ENCODE measurements at places on chromosomes 13 and 19.
A peak's percentile ranks its signal among the peaks of the same experiment; 100 is the strongest.

DNA sequence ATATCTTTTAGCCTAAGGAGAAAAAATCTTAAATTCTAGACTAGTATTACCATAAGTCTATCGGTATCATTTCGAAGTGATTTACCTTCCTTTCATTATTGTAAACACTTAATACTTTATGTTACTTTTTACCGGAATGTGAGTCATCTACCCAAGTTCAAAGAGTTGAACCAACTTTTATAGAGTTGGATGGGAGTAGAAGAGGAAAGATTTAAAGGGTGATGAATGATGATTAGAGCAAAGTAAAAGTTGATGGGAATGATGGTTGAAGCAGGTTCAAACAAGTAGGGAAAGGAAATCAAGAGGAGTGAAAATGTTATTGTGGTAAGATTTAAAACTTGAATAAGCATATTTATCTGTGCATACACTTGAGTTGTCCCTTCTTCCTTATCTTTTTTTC, 11.3 kb upstream of the LPAR6 start:
- DNase-seq = no peak

- DNase-seq = no peak
Measured at GRCh38 chr19:10132905-10133304, 13.2 kb upstream of the EIF3G start.

DNA sequence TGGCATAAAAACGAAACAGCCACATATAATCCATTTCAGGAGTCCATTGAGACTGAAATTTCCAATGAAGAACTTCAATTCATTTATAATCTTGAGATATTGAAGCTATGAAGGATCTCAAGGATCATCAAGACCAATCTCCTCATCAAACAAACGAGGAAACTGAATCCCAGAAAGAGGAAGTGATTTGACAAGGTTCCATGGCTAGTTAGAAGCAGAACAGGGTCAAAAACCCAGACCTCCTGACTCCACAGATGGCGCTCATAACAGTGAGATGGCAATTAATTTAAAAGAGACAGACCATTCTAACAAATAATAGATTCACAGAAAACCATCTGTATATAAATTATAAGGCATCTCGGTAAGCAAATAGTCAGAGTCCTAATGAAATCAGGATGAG, 229.7 kb downstream of the KCTD12 start:
- DNase-seq = no peak

DNA sequence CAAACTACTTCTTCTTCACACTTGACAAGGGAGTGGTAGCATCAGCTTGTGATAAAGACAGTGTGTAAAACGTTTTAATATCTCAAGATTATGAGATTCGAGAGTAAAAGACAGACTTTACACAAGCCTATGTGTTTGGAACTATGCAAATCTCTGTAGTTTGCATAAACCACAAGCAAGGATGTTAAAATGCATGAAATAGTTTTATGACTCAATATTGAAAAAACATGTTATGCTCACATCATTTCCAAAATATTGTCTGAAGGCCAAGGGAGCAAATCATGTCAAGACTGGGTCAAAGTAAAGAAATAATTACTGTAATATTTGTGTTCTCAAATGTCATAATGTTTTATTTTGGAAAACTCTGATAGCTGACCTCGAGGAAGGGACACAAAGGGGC, 316.8 kb upstream of the KLF12 start:
- no peak for DNase-seq

- DNase-seq = no peak
Measured at GRCh38 chr13:107770541-107770940, 444.8 kb downstream of the LIG4 start.

- no peak for DNase-seq
Measured at GRCh38 chr13:49545661-49546060, 39.7 kb downstream of the RCBTB1 start.

- no peak for DNase-seq
Measured at GRCh38 chr13:35252536-35253205, 223.8 kb downstream of the MAB21L1 start.

GRCh38 chr19:570937-571565, 1.3 kb upstream of the BSG start:
- peak; percentile 45 for DNase-seq

- DNase-seq = no peak
Measured at GRCh38 chr19:48926909-48927308, 6.6 kb upstream of the DHDH start.

- DNase-seq = no peak
Measured at GRCh38 chr13:95660981-95661581, 15.9 kb upstream of the DNAJC3 start.

DNA sequence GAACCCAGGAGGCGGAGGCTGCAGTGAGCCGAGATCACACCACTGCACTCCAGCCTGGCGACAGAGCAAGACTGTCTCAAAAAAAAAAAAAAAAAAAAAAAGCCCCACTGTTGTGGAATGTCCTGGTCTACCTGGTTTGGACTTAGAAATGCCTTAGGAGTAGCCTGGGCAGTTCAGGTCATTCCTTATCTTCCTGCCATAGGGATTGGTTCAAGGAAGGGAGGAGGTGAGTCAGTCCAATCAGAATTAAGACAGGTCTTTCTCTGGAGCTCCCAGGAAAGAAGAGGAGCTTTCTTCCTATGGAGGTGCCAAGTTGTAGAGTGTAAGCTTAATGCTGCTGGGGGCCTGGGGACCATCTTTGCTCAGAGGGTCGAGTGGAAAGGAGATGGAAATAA, 44.8 kb downstream of the SIPA1L3 start:
- DNase-seq = no peak

- DNase-seq = no peak
Measured at GRCh38 chr13:53028637-53029203, at the start of gene OLFM4. OLFM4 (plus strand) TSS chr13:53028813; CDS start chr13:53028837, 24 bp downstream.

DNA sequence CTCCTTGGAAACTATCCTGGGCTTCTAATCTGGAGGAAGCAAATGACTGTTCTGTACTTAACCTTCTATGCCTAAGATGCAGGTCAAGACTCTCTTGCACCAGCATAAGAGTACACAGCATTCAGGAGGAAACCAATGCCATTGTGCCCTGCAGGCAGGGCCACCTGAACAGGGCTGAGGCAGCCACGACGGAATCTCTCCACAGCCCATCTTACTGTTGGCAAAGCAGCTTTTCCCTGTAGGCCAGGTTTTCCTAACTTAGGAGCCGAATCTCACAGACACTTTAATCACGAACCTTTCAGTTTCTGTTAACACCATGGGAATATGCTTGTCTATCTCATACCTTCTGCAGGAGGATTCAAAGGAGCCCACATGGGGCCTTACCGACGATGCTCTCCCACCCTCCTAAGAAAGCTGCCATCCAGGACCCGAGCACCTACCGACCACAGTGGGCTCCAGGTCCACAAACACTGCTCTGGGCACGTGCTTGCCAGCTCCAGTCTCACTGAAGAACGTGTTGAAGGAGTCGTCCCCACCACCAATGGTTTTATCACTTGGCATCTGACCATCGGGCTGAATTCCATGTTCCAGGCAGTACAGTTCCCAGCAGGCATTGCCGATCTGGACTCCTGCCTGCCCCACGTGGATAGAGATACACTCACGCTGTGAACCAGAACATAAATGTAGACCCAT, 2.6 kb downstream of the TUBA3C start:
- DNase-seq = no peak

- no peak for DNase-seq
Measured at GRCh38 chr13:110346661-110347067, 39.6 kb downstream of the COL4A2 start.

DNA sequence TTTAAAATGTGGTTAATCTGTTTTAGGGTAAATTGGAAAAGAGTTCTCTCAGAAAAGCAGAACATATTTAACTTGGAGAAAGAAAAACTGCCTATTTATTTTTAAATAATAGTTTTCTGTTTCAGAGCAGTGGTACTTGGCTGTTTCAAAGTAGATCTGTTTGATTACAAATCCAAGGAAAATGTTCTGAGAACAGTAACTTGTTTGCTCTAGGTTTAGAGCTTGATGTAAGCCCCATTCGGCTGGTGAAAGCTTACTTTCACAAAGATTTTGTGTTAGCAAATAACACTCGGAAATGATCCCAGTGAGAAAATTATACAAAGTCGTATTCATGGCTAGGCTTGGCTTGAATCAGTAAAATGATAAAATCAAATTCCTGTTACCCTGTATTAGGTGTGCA, 395.8 kb upstream of the GPC6 start:
- DNase-seq = no peak

- peak; percentile 35 for DNase-seq
Measured at GRCh38 chr19:49677231-49677900, at the start of gene PRMT1. PRMT1 (plus strand) TSS chr19:49677271; CDS start chr19:49677281, 10 bp downstream.

DNA sequence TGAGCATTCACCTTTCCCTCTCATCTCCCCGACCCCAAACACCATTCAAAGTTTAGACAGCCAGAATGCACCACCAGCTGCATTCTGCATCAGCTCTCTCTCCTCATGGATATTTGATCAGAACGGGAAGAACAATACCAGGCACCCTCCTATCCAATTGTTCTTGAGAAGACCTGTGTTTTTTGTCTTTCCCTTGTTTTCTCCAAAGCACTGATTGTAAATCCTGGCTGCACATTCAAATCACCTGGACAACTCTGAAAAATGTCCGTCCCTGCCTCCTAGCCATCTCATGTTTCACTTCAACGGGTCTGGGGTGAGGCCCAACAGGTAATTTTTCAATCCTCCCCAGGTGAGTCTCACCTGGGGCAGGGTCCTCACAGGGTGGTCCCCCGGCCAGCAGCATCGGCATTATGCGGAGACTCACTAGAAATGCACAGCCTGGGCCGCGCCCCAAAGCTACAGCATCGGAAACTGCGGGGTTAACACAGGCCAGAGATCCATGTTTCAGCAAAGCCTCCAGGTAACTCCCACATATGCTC, 5.5 kb downstream of the IRS2 start:
- DNase-seq = no peak

DNA sequence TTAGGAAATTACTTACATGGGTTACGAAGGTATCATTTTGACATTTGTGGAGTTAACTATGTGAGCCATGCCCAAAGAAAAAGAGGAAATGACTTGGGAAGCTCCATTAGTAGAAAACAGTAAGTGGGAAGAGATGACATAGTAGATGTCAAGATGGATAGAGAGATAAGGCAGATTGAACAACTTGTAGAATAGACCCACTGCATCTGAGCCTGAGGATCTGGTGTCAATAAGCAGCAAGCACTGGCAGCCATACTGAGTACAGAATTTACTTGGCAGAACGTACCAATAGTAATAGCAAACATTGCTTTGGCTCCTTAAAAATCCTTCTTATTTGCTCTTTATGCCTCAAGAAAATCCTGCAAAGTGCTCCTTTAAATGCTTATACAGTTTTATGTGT, 203.8 kb downstream of the GPC6 start:
- no peak for DNase-seq

GRCh38 chr19:45467115-45467455, 711 bp upstream of the FOSB start:
- DNase-seq = no peak

DNA sequence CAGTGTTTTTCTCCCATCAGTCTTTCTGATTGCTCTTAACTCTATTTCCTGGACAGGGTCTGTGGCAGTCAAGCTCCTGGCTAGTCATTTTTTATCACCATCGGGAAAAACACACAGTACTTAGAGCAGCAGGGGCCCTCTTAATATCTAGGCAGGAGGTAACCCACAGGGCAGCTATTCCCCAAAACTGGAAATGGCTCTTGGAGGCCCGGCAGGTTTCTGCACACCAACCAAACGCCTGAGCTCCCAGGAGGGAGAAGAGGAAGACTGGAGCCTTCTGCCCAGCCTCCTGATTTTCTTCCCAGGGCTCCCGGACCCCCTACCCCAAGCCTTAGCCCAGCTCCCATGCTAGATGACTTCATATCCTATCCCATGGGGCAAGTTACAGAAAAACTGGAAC, 49.3 kb upstream of the VSTM2B start:
- DNase-seq = no peak

DNA sequence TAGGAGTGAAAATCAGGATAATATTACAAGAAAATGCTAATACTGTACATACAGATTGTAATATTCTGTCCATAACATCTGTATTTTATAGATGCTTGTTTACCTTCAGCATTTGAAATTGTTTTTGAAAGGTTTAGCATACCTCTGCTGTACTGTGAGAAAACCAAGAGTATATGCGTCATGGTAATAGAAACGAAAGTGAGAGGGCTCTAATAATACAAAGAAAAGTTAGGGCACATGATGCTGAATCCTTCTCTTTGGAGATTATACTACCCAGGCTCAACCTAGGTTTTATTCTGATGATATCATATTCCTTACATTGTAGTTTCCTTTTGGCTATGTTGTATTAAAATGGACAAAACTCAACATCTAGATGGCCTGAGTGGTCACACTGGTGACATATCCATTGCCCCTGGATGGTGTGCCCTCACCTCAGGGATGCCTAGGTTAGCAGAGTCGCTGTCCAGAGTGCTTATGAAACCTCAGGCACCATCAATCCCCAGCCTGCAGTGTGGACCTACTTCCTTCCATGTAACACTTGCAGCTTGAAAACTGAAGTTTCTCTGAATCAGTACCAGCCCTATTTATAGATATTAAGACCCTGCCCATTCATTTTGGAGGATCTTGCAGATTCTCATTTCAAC, 253.7 kb downstream of the KCTD12 start:
- no peak for DNase-seq

- DNase-seq = no peak
Measured at GRCh38 chr19:3159565-3159964, 19.0 kb upstream of the S1PR4 start.

- DNase-seq = no peak
Measured at GRCh38 chr19:39533003-39533512, 406 bp upstream of the EID2B start.

- DNase-seq = peak; percentile 69
Measured at GRCh38 chr19:3146677-3147100, 10.9 kb downstream of the GNA15 start.

All from activated gamma-delta T cell treated with Interleukin-2 at 50 U/mL for 16 hours (primary cell).